ENCODE measurements at places on chromosomes 7 and 10. TPM values are rescaled to one million over a fixed set of nuclear protein-coding genes. Genes with fewer than 3 reads are reported as not detected.

The NOS3 gene
- 0.51 TPM for total RNA-seq

The DNAH11 gene
- total RNA-seq: 0.63 TPM

The CPA2 gene
- total RNA-seq: 0.30 TPM

The GTF2IRD2 gene
- 7.1 TPM for total RNA-seq

The SPACDR gene
- total RNA-seq: 0.86 TPM

The GPR15LG gene
- total RNA-seq: not detected

The PRLHR gene
- total RNA-seq: not detected

The LDB3 gene
- 0.06 TPM for total RNA-seq

The CH25H gene
- total RNA-seq: 0.39 TPM

The GPRIN2 gene
- 27.8 TPM for total RNA-seq

The RAB19 gene
- not detected for total RNA-seq

The KCP gene
- 0.15 TPM for total RNA-seq

The OR13A1 gene
- 0.05 TPM for total RNA-seq

The SNCG gene
- 12.3 TPM for total RNA-seq

The JAZF1 gene
- total RNA-seq: 6.3 TPM

The SSC4D gene
- total RNA-seq: 1.4 TPM

The RAPGEF5 gene
- 0.25 TPM for total RNA-seq

The AHCYL2 gene
- total RNA-seq: 4.9 TPM

The CCL24 gene
- not detected for total RNA-seq

The SLC35B4 gene
- 37.4 TPM for total RNA-seq

The MYH16 gene
- total RNA-seq: 0.39 TPM

The BAIAP2L1 gene
- total RNA-seq: 41.9 TPM

The EPO gene
- not detected for total RNA-seq

The GHRHR gene
- not detected for total RNA-seq

The ERVW-1 gene
- total RNA-seq: not detected

The UPK3B gene
- total RNA-seq: 17.9 TPM

The ITIH2 gene
- total RNA-seq: 0.38 TPM

The PTER gene
- total RNA-seq: 16.1 TPM

The DGKB gene
- not detected for total RNA-seq

The ECD gene
- total RNA-seq: 25.0 TPM

The TMEM139 gene
- total RNA-seq: 0.64 TPM

The HOXA3 gene
- total RNA-seq: 5.6 TPM

The HABP2 gene
- total RNA-seq: 0.18 TPM

The SLC26A5 gene
- not detected for total RNA-seq

The TEX36 gene
- not detected for total RNA-seq

The DKK1 gene
- 499 TPM for total RNA-seq

The LMBR1 gene
- 31.5 TPM for total RNA-seq

The PDK4 gene
- 25.7 TPM for total RNA-seq
